Subcutaneous adipose tissue (tissue), 4 donors: ENCODE measurements at places on chromosomes 6 and 20. TPM values are rescaled to one million over a fixed set of nuclear protein-coding genes. Genes with fewer than 3 reads are reported as not detected.

The SAPCD1 gene
- 2.0 TPM for total RNA-seq

The SLC18B1 gene
- total RNA-seq, result 16.6 TPM

The RBBP9 gene
- 11.3 TPM for total RNA-seq

The TINAG gene
- total RNA-seq, result not detected

The FAM229B gene
- 9.5 TPM for total RNA-seq

The C6orf15 gene
- total RNA-seq, result not detected

The MANEA gene
- total RNA-seq, result 23.6 TPM

The DPM1 gene
- total RNA-seq, result 53.1 TPM

The EPHA7 gene
- total RNA-seq, result 1.5 TPM

The TAP2 gene
- total RNA-seq, result 9.3 TPM

The ACTL10 gene
- total RNA-seq, result 0.75 TPM

The BTN1A1 gene
- not detected for total RNA-seq

The BTN3A1 gene
- 14.8 TPM for total RNA-seq

The GTSF1L gene
- total RNA-seq, result not detected

The PLG gene
- not detected for total RNA-seq

The RIPPLY2 gene
- total RNA-seq, result not detected

The COQ3 gene
- 3.2 TPM for total RNA-seq

The ZGPAT gene
- 15.3 TPM for total RNA-seq

The RNF217 gene
- 69.5 TPM for total RNA-seq

The IL17F gene
- total RNA-seq, result not detected

The HS3ST5 gene
- not detected for total RNA-seq

The ADGB gene
- total RNA-seq, result not detected

The TSPO2 gene
- total RNA-seq, result not detected

The IP6K3 gene
- not detected for total RNA-seq

The PDYN gene
- not detected for total RNA-seq

The CST5 gene
- total RNA-seq, result not detected

The SLC39A7 gene
- total RNA-seq, result 49.0 TPM

The PARD6B gene
- total RNA-seq, result 2.2 TPM

The SDCBP2 gene
- total RNA-seq, result 12.1 TPM

The NPBWR2 gene
- total RNA-seq, result not detected

The SRMS gene
- total RNA-seq, result not detected

The APOBEC2 gene
- total RNA-seq, result not detected

The NKX2-2 gene
- total RNA-seq, result not detected

The TMEM74B gene
- 1.1 TPM for total RNA-seq

The CD40 gene
- 18.4 TPM for total RNA-seq

The GPLD1 gene
- total RNA-seq, result 17.5 TPM

The ZNF165 gene
- total RNA-seq, result 0.38 TPM

The GPR63 gene
- total RNA-seq, result 0.34 TPM

The OPRM1 gene
- not detected for total RNA-seq

The ADGRG6 gene
- total RNA-seq, result 25.8 TPM

The GNAS-AS1 gene
- not detected for total RNA-seq

The MICA gene
- 15.5 TPM for total RNA-seq

The TREML1 gene
- not detected for total RNA-seq

The CTAGE9 gene
- total RNA-seq, result not detected

The WFDC12 gene
- not detected for total RNA-seq

The SIGLEC1 gene
- total RNA-seq, result 39.0 TPM

The CCN6 gene
- total RNA-seq, result not detected

The FLRT3 gene
- total RNA-seq, result not detected

The WFDC13 gene
- not detected for total RNA-seq

The TXLNB gene
- 1.1 TPM for total RNA-seq

The SF3B5 gene
- total RNA-seq, result 87.2 TPM

The CLPSL1 gene
- not detected for total RNA-seq
